ENCODE measurements at places on chromosomes 5 and 9. TPM values are rescaled to one million over a fixed set of nuclear protein-coding genes. Genes with fewer than 3 reads are reported as not detected.

The GHR gene
- total RNA-seq, result 6.4 TPM

The CENPK gene
- total RNA-seq, result 0.42 TPM

The KCNV2 gene
- not detected for total RNA-seq

The SHISAL2B gene
- total RNA-seq, result not detected

The OCLN gene
- total RNA-seq, result 4.0 TPM

The ELOVL7 gene
- 18.5 TPM for total RNA-seq

The GFPT2 gene
- total RNA-seq, result 32.1 TPM

The GRIA1 gene
- total RNA-seq, result 39.0 TPM

DNA sequence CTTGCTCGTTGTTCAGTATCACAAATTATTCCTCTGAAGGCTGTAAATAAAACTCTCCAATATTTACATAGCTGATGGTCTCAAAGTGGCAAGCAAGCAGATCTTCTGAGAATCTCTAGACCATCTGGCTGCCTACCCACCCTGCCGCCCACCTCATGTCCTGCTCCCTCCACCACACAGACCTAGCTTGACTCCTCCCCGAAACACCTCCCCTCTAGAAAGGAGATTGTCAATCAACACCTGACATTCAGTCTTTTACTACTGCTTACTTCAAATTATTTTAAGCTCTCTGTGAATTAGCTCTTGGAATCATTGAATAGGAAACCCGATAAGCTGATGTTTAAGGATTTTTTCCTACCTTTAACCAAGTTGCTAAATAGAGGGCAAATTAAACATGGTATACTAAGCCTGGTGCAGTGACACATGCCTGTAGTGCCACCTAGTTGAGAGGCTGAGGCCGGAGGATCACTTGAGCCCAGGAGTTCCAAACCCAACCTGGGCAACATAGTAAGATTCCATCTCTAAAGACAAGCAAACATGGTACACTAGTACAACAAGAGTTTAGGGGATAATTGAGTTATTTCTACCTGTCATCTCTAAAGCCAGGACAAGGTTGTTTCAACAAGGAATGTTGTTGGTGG lies 10.9 kb upstream of the SOWAHA start:
- no peak for DNase-seq

- DNase-seq, result peak; percentile 41
These were observed 60.6 kb downstream of the SHB start for GRCh38 chr9:38008168-38009034.

DNA sequence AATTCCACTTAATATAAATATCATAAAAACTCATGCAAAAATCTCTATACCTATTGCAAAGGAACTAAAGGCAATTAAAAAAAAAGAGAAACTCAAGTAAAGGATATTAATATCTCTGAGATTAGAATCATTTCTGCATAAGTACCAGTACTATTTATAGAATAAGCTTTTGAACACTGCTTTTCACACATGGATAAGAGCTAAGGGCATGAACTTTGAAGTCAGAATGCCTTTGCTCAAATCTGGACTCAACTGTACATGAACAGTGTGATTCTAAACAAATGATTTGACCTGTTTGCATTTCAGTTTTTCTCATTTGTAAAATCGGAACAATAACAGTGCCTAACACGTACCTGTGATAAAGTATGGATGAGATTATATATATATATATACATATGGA lies 255.9 kb downstream of the EFNA5 start:
- DNase-seq, result no peak

GRCh38 chr9:96087669-96088299 lies 212.3 kb downstream of the ERCC6L2 start:
- DNase-seq, result no peak

- no peak for DNase-seq
These were observed 414.2 kb downstream of the CCDC171 start for GRCh38 chr9:15967068-15967467.

GRCh38 chr9:2934883-2935282 lies 91.0 kb upstream of the PUM3 start:
- DNase-seq, result no peak

GRCh38 chr5:143592648-143593047 lies 189.2 kb upstream of the NR3C1 start:
- DNase-seq, result no peak

GRCh38 chr5:41542183-41542582 lies 31.8 kb upstream of the PLCXD3 start:
- DNase-seq, result no peak

DNA sequence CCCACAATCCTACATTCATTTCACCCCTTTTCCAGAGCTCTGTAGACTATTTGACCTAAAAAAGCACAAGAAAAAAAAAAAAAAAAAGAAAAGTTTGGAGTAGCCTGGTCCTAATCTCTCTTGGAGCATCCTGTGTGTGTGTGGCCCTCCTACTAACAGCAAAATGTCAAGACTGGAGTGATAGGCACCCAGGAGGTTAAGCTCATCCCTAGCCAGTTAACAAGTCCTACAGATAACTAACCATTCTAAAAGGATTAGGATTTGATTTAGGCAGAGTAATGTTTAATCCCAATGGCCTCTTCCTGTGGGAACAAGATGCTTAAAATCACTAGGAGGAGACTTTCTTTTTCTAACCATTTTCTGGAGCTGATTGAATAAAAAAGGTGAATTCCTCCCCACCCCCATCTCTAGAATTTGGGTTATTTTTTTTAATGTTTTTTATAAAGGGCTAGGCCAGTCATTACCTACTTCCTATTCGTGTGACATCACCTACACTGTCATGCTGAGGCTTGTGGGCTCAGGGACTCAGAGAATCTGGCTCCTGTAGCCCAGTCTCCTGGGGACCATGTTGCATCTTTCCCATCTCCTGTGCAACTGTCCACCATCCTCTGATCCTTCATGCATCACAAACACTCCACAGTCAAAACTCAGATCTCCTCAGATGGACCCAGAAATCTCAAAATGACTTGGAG lies 43.2 kb upstream of the NR3C1 start:
- DNase-seq, result no peak

- DNase-seq, result no peak
These were observed 19.9 kb upstream of the INSYN2B start for GRCh38 chr5:170000155-170000554.

GRCh38 chr5:34507933-34508332 lies 148.2 kb upstream of the RAI14 start:
- no peak for DNase-seq

DNA sequence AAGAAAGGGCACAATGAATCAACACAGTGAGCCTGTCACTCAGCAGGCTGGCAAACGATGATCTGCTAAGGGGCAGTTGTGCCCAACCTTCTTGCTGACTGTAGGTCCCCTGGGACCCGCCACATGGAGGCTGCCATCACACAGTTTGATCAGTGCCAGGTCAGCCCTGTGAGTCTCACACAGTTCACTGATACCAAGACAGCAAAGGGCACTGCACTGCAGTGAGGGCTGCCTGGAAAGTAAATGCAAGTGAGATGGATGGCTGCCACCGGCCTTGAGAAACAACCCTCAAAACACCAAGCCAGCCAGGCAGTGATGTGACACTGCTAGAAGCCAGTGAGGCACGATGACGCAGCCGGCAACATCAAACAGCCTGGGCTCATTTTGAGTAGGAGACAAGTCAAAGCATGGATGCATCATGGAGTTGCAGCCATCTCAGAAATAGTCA lies 30.3 kb downstream of the FOXD1 start:
- DNase-seq, result peak; percentile 77

GRCh38 chr5:68251804-68252522 lies 36.4 kb downstream of the PIK3R1 start:
- no peak for DNase-seq

- no peak for DNase-seq
These were observed 21.0 kb upstream of the RALGDS start for GRCh38 chr9:133141833-133142595.

DNA sequence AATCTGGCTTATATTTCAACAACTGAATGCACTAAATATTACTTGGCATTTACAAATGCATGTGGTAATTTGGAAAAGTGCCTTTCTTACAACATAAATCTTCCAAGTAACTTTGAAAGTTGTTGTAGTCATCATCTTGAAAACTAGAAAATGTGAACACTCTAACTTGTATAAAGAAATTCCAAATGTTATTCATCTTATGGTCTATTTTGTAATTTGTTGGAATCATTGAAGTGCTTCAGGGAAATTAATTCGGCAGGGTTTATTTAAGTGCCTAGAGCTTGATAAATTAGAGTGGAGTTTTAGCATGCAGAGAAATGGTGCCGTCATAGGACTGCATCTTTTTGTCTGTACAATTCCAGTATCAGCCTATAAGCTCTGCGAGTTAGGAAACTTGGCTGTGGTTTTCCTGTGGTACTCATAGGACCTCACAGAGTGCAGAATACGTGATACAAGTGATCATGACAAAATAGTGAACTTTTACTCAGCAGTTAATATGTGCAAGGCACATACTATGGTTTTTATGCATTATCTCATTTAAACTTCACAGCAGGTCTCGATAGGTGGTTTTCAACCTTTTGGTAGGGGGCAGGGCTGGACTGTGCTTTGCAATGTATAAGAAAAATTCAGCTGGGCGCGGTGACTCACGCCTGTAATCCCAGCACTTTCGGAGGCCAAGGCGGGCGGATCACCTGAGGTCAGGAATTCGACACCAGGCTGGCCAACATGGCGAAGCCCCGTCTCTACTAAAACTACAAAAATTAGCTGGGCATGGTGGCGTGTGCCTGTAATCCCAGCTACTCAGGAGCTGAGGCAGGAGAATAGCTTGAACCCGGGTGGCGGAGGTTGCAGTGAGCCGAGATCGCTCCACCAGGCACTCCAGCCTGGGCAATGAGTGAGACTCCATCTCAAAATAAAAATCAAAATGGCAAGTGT lies 79.6 kb downstream of the RAI14 start:
- no peak for DNase-seq

DNA sequence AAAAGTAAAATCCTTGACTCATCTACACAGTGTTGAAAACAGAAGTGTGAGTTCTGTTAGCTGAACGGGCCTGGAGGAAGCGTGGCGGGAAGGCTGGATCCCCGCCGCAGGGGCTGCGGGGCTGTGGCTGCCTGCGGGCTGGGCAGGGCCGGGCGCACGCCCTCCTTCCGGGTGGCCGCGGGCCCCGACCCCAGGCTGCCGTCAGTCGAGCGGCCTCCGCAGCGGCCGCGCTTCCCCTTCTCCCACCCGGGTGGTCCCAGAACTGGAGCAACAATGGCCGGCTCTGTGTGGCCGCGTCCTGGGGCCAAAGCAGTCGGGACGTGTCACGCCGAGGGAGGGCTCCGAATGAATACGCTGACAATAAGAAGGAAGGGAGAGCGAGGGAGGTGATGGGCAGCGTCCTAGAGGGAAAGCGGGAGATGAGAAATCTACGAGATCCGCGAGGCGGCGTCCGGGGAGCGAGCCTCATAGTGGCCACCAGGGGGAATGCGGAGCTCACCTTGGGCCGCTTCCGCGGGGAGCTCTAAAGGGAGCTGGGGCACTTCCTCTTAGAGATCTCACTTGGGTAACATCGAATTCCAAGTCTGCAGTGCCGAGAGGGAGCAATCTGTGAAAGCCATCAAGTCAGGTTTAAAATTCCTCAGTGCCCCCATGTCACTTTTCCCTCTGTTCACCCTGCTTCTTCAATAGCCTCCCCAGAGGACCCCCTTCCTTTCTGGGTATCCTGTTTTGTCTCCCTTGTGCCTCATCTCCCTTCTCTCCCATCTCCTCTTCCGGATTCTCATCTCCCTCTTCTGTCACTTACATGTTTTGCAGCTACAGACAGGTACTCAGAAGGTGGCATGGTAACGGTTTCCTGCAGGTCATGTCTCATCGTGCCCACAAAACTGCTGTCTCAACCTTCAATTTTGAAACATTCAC lies 83.9 kb downstream of the SLC1A3 start:
- DNase-seq, result no peak

DNA sequence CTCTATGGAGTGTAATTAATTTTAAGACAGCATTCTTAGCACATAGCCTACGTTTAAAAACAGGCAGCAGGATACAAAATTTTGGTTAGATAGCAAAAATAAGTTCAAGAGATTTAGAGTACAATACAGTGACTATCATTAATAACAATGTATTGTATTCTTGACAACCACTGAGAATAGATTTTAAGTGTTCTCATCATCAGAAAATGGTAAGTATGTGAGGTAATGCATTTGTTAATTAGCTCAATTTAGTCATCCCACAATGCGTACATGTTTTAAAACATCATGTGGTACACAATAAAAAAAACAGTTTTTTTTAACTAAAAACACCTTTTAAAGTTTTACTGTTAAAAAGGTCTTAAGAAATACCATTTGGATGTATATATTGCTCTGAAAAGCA lies 94.2 kb downstream of the MUSK start:
- DNase-seq, result no peak

- DNase-seq, result no peak
These were observed 6.5 kb upstream of the PLEKHG4B start for GRCh38 chr5:85334-85995.

- DNase-seq, result no peak
These were observed 7.8 kb downstream of the JAK2 start for GRCh38 chr9:4992872-4993271.

DNA sequence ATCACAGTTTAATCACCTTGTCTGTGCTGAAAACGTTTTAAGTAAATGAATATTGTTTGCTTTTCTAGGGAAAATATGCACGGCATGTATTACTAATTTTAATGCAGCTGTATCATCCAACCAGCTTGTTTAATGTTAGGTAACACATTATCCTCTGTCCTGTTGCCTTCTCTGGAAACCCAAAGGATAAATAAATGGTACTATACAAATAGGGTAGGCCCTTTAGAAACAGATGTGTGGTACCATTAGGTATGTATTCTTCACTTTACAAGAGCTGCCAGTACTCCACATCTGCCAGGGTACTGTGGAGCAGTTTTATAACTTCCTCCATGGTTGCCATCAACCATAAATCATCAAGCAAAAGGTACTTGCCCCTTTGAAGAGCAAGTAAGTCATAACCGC lies 42.9 kb downstream of the FAF2 start:
- no peak for DNase-seq

DNA sequence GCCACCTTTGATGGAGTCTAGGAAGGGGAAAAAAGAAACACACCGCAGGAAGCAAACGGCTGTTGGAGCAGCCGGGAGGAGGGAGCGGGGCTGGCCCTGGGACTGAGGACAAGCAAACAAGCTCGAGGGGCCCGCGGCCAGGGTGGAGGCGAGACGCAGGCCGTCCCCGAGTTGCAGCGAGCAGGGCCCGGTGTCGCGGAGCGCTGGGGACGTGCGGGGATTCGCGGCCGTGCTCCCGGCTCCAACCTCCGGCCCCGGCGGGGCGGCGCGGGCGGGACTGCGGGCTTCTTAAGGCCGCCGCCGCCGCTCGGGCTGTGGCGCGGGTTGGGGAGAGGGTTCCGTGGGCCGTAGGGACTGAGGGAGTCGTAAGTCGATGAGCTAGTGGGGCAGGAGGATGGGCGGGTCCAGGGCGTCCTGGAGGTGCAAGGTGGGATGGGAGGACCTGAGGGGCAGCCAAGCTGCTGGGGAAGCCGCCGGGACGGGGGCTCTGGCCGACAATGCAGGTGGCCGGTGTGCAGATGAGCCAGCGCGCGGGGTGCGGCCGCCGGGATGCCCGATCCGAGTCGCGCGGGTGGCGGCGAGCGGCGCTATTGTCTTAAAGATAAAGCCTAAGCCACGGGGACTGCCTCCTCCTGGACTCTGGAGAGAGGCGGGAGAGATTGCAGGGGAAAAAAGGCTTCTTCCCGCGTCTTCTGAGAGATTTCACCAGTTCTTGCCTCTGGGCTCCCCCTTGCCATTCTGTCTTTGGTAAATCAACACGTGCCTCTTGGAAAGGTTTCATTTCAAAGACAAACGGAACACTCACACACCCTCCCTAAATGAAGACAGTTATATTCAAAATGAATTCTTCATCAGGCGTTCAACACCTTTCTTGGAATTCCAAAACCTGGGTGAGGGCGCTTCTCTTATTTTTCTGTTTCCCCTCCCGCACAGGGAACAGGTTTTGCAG lies 1.6 kb upstream of the HAPLN1 start:
- peak; percentile 9 for DNase-seq

Data from thoracic aorta (tissue), 2 donors.